Stimulated activated CD4-positive, alpha-beta T cell treated with anti-CD3 and anti-CD28 coated beads, Interleukin-4, amount 100 ng/mL, for 48 hours (primary cell): ENCODE measurements at places on chromosomes 1 and 21.

DNA sequence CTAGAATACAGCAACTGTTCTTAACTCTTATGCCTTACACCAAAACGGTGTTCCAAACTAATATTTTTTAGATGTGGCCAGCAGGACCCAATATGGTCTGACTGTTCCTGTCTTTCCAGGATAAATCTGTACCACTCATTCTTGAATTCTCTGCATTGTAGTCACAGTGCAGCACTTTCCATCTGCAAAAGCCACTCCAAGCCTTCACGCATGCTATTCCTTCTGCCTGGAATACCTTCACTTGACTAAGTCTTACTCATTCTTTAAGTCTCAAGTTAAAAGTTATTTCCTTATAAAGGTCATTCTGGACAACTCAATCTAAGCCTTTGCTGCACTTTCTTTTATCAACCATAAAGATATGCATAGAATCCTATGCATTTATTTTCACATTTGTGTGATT, 1194.5 kb downstream of the PLA2G4A start:
- no peak for DNase-seq

GRCh38 chr1:238982736-238983135, 403.6 kb upstream of the CHRM3 start:
- no peak for DNase-seq

DNA sequence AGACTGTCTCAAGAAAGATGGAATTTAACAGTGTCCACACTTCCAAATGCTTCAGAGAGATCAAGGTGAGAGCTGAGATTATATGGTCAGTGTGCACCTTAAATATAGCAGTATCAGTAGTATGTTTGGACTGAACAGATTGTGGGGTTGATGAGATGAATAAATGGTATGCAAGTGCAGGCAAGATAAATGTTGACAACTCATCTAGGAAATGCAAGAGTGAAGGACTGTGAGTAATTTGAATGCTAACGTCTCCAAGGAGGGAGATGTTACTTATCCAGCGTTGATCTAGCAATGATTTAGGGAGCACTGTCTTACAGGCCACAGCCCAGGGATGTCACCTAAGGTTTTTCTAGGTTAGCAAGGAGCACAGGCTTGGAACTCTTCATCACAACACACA, 170.7 kb upstream of the GALNT2 start:
- no peak for DNase-seq

- no peak for DNase-seq
Observed at GRCh38 chr1:1926346-1926811, 7.3 kb upstream of the TMEM52 start.

DNA sequence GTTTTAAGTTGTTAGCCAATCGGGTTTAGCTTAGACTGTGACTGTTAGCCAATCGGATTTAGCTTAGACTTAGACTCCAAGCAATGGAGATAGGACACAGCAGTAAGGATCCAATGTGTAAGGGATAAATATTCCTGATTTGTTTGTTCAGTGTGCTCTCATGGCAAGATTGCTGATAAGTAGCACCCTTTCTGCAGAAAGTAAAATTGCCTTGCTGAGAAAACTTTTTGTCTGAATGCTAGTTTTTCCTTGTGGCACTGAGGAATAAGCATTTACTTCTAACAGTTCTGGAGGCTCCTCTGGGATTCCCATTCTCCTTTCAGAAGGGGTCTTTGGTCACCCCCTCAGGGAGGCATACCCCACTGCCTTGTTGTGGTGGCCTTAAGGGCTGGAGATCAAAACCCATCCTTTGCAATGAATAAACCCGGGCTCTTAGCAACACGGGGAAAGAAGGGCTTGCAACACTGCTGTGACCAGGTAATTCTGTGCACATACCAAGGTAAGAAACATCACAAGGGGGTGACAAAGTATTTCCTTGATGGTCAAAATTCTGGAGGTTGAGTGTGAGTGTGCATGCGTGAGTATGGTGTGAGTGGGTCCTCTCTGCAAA, 45.4 kb downstream of the SERINC2 start:
- no peak for DNase-seq

GRCh38 chr1:11519629-11520031, 40.7 kb downstream of the DISP3 start:
- no peak for DNase-seq
